MCF 10A (cell line): ENCODE measurements at places on chromosomes 3 and 15.

- no peaks in the 10 kb centered on the region for H3K4me1 ChIP-seq
- H3K27ac ChIP-seq: no peak overlapping the region
Observed at GRCh38 chr3:159593927-159594605, 394.6 kb upstream of the IL12A start.

DNA sequence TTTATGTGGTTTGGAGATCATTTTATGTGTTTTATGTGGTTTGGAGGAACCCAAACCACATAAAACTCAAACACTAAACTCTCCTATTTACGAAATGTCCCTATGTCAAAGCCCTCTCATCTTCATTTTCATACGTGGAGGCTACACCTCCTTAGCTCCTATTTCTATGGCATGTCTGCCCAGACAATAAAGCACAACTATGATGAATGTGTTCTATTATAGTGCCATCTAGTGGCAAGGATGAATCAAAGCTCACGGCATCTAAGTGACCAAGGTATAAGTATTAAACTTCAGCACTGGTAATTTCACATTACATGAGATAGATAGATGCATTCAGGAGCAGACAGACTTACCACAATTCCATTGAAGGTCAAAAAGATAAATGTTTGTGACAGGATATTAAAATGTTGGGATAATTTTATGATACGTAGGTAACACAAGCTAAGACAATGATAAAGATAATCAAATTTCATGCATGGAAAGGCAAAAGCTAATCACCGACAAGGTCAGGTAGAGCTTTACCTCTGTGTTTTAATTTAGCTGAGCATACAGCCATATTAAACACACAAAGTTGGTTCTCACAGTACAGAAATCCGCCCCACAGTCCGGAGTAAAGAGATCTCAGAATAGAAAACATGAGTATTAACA, 130.6 kb upstream of the FHIT start:
- H3K4me1 ChIP-seq: peaks cover 11% of the 10 kb centered on the region
- no peak overlapping the region for H3K27ac ChIP-seq
- no peak overlapping the region for H3K4me3 ChIP-seq
- DNase-seq: peak; percentile 56
- peaks cover 53% of the 10 kb centered on the region for H3K27me3 ChIP-seq

DNA sequence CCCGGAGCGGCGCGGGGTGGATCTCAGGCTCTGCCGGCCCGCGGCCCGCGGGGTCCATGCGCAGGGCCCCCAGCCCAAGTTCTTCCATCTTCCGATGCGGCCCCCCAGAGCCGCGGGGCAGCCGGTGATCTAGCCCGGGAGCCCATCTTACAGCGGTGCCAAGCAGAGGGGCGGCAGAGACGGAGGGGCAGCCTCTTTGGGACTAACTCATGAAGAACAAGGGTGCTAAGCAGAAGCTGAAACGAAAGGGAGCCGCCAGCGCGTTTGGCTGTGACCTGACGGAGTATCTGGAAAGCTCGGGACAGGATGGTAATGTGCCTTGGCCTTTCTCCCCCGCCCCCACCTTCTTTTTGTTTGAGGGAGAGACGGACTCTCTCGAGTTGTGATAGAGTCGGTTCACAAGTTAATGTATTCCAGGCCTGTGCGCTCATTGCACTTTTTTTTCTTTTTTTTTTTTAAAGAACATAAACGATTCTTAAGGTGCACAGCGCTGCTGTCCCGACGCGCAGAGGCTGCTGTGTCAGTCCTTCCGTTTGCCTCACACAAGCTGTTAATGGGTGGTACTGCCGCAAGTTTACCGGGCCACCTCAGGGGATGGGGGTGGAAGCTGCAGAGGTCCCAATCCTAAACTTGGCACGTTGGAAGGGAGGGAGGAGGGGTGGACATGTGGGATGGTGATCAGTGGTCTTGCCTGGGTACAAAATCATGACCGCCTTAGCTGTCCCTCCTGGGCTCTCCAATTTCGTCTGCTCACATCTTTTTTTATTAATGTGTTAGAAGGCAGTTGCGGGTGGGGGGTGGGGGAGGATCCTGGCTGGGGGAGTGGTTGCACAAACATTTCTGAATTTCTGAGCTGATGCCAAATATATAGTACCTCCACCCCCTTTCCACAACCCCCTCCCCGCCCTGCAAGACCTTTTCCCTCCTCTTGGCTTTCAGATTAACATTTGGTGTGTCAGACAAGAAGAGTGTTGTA, 801 bp downstream of the ARHGAP31 start:
- H3K27me3 ChIP-seq: no peaks in the 10 kb centered on the region
- H3K27ac ChIP-seq: peak overlapping the region; percentile 63
- DNase-seq: peak; percentile 49
- H3K4me3 ChIP-seq: peak overlapping the region; percentile 81
- peaks cover 13% of the 10 kb centered on the region for H3K4me1 ChIP-seq

GRCh38 chr3:194443901-194444300, 42.9 kb downstream of the ATP13A3 start:
- H3K27ac ChIP-seq: no peak overlapping the region
- no peak overlapping the region for H3K4me3 ChIP-seq
- H3K4me1 ChIP-seq: no peaks in the 10 kb centered on the region
- DNase-seq: no peak
- H3K36me3 ChIP-seq: peaks cover 91% of the 10 kb centered on the region
- H3K27me3 ChIP-seq: no peaks in the 10 kb centered on the region

DNA sequence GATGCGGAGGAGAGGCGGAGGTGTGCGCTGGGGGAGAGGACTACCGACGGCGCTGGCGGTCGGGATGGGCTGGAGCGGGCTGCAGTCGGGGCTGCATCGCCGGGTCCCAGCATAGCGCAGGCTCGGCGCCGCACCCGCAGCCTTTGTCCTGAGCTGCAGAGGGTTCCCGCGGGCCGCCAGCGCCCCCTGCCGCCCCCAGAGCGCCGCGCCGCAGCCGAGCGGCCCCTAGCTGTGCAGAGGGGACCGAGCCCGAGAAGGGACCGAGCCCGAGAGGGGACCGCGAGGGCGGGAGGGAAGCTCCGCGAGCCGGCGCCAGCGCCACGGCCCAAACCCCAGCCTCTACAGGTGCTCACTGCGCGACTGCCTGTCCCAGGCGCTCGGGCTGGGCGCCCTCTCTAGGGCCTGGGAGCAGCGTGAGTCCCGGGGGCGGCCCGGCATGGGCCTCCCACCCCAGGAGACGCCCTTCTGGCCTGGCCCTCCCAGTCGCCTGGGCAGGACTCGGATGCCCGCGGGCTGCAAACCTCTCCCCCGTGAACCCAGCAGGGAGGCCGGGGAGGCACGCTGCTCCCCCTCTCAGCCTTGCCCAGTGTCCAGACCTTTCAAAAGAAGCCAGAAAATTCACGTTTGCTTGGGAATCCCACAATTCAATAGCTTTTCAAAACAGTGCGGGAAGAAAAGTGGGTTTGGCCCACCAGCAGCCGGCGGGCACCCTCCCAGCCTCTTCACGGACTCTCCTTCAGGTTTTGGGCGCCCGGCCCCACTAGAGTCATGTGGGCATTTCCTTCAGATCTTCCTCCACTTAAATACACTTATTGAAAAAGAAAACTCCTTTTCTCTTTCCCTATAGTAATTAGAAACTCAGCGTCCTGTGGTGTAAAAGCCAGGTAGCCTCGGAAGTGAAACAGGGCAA, 134.7 kb downstream of the TPRA1 start:
- H3K27me3 ChIP-seq: no peaks in the 10 kb centered on the region
- no peaks in the 10 kb centered on the region for H3K36me3 ChIP-seq
- peak overlapping the region; percentile 62 for H3K4me3 ChIP-seq
- no peak overlapping the region for H3K27ac ChIP-seq

DNA sequence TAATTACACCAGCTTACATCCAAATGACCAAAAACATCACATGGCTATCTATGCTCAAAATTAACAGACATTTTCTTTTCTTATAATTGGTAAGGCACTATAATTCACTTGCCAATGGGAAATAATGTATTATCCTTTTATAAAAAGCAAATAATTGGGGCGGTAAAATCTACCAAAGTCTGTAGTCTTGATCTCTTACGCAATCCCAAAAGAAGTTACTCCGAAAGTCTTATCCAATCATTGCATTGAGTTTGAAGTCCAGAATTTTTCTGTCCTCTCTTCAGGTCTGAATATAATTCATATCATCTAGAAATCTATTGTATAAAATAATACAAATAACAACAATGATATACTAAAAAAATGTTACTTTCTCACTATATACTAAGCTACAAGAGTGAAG, 273.3 kb upstream of the CADM2 start:
- no peaks in the 10 kb centered on the region for H3K27me3 ChIP-seq
- no peak overlapping the region for H3K4me3 ChIP-seq
- H3K27ac ChIP-seq: no peak overlapping the region

- no peaks in the 10 kb centered on the region for H3K4me1 ChIP-seq
- H3K27ac ChIP-seq: no peak overlapping the region
- peaks cover 68% of the 10 kb centered on the region for H3K27me3 ChIP-seq
- no peak overlapping the region for H3K4me3 ChIP-seq
- DNase-seq: peak; percentile 27
Observed at GRCh38 chr15:66184936-66185790, 68.4 kb downstream of the MEGF11 start.

GRCh38 chr15:74392451-74392830, 25.0 kb upstream of the CYP11A1 start:
- no peaks in the 10 kb centered on the region for H3K36me3 ChIP-seq
- no peak overlapping the region for H3K4me3 ChIP-seq
- H3K4me1 ChIP-seq: peaks cover 29% of the 10 kb centered on the region
- DNase-seq: no peak

DNA sequence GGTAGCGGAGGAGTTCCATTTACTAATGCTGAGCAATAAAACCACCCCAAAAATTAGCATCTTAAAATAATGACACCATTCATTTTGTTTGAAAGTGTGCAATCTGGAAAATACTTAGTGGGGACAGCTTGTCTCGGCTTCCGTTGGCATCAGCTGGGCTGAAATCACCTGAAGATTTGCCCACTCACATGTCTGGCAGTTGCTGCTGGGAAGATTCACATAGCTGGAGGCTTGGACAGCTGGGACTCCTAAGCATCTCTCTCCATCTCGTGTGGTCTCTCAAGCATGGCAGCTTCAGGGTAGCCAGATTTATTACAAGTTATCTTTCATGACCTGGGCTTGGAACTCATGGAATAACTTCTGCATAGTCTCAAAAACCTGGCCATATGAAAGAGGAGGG, 38.4 kb upstream of the BFSP2 start:
- H3K4me3 ChIP-seq: no peak overlapping the region
- no peak overlapping the region for H3K27ac ChIP-seq
- no peak for DNase-seq
- no peaks in the 10 kb centered on the region for H3K36me3 ChIP-seq
- no peaks in the 10 kb centered on the region for H3K4me1 ChIP-seq

GRCh38 chr3:134495980-134496379, 10.1 kb downstream of the CEP63 start:
- H3K36me3 ChIP-seq: peaks cover 13% of the 10 kb centered on the region
- no peak for DNase-seq
- H3K4me3 ChIP-seq: no peak overlapping the region
- H3K27ac ChIP-seq: no peak overlapping the region
- no peaks in the 10 kb centered on the region for H3K4me1 ChIP-seq

GRCh38 chr3:167780214-167780883, 44.8 kb downstream of the SERPINI1 start:
- no peaks in the 10 kb centered on the region for H3K27me3 ChIP-seq
- H3K36me3 ChIP-seq: no peaks in the 10 kb centered on the region

- no peak for DNase-seq
- peaks cover 18% of the 10 kb centered on the region for H3K4me1 ChIP-seq
- no peaks in the 10 kb centered on the region for H3K27me3 ChIP-seq
- H3K27ac ChIP-seq: no peak overlapping the region
- no peaks in the 10 kb centered on the region for H3K36me3 ChIP-seq
- H3K4me3 ChIP-seq: no peak overlapping the region
Observed at GRCh38 chr3:10547841-10548783, 42.7 kb upstream of the ATP2B2 start.

GRCh38 chr15:86654501-86654900, 574.8 kb downstream of the AGBL1 start:
- DNase-seq: no peak
- no peak overlapping the region for H3K4me3 ChIP-seq
- H3K27me3 ChIP-seq: no peaks in the 10 kb centered on the region
- H3K36me3 ChIP-seq: no peaks in the 10 kb centered on the region
- no peak overlapping the region for H3K27ac ChIP-seq

DNA sequence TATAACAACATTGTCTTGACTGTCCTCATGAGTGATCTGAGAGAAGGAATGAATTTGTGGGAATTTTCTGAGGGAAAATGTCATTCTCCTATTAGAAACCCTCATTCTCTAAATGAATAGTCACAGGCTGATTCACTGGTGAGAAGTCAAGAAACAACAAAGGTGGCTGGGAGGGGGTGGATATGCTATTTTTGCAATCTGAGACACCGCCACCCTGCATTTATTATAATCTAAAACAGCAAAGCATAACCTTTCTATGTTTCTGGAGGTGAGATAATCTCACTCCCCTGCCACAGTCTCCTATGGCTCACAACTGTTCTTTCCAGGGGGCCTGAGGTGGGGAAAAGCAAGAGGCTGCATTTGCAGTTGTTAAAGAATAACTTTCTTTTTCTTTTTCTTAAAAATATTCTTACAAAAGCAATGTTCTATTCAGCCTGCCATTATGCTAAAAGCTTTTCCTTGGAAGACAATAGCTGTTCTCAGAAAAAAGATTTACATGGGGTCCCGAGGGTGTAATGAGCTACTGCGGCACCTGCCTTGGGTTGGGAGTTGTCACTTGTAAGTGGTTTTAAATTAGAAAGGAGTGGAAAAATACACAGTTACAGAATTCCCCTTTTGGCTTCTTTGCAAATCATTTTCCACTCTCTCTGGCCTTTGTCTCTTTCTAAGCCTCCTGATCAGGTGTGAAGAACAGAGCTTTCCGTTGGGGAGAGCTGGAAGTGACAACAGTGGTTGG, 220.9 kb downstream of the AGBL1 start:
- H3K4me3 ChIP-seq: no peak overlapping the region
- H3K36me3 ChIP-seq: no peaks in the 10 kb centered on the region
- H3K27me3 ChIP-seq: no peaks in the 10 kb centered on the region
- H3K27ac ChIP-seq: no peak overlapping the region
- peaks cover 6% of the 10 kb centered on the region for H3K4me1 ChIP-seq

DNA sequence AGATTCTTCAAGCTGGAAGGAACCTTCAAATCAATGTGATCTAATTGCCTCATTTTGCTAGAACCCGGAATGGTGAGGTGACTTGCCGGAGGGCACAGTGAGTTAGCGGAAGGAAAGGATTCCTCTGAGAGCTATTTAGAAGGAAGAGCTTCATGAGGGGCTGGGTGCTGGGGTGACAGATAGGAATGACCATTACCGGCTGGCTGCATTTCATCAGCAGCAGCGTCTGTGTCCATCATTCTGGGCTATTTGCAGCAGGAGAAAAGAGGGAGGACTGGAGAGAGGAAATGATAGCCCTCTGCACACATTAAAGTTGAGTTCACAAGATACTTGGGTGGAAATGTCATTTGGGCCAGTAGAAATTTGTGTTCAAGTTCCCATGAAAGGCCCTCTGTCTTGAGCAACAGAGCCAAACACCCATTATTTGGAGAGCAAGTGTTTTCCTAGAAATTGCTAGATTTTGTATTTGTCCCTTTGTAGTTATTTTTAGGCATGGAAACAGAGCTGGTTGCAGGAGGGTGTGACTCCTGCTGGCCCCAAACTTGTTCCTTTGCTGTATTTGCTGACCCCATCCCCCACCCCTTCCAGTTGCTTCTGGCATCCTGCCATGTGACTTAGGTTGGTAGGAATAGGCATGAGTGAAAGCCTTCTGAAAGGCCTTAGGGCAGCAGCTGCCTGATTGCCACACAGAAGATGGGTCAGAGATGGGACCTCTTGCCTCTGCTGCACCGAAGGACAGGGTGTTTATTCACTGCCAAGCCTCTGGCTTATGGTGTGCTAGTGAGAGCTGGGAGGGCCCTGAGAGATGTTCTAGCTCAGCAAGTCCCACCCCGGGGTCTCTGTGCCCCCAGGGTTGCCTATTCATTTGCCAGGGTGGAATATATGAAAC, 87.5 kb upstream of the PLXNA1 start:
- no peaks in the 10 kb centered on the region for H3K27me3 ChIP-seq
- peaks cover 48% of the 10 kb centered on the region for H3K4me1 ChIP-seq
- no peaks in the 10 kb centered on the region for H3K36me3 ChIP-seq
- no peak overlapping the region for H3K27ac ChIP-seq
- H3K4me3 ChIP-seq: no peak overlapping the region
